ENCODE measurements at places on chromosomes 5 and 9.

DNA sequence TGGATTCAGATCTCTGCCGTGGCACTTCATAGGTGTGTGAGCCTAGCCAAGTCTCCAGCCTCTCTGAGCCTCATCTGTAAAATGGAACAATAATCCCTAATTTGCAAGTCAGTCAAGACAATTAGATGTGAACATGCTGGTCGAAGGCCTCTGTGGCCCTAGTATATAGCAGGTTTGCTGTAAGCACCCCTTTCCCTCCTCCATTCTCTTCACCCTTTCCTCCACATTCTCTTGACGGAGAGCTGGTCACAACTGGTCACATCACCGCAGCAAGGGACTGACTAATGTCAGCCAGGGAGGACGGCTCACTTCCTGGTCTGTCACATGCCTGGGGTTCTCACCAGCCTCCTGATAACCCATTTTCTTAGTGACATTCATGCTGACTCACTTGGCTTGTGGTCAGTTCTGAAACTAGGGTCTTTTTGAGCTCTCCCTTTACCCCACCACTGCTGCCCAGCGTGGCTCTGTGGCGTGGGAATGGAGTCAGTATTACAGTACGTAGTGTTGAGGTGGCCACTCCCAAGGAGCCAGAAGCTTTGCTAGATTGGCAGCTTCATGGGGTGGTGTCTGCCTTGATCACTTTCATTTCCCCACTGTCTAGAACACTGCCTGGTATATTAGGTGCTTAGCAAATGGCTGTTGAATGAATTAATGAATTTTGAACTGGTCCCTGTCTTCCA lies 47.8 kb downstream of the ERGIC1 start:
- DNase-seq: no peak

DNA sequence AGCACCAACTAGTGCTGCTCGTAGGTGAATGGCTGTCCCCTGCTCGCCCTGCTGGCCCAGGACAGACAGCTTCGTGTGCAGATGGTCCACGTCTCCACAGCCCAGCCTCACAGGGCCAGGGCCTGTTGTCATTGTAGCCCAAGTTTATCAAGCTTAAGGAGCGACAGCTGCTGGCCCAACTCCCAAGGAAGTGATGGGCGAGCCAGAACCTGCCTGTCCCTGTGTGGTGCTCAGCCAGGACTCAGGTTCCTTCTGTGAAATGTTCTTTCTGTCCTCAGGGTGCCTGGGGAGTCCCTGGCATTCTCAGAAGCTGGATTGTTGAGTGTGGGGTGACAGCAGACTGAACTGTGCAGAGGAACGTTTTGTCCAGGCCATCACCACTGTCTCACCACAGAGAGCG lies 16.4 kb downstream of the TRIP13 start:
- no peak for DNase-seq

DNA sequence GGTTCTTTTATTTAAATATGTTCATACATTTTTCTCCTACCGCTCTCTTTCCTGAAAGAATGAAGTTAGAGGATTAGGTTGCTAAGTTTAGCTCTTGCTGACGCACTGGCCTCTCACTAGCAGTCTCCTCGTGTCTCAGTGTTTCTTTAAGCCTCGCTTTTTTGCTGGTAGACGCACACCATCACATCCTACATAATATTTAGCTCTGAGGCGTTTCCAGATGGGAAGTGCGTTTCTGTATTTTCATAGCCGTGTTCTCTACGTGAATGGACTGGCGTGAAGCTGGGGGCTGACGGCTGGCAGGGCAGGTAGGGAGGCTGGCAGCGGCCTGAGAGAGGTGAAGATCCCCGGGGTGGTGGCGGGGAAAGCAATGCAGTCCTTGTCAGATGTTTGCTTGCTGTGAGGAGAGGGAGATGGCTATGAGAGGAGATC lies 79.2 kb upstream of the SPRY4 start:
- no peak for DNase-seq

- no peak for DNase-seq
Observed at GRCh38 chr5:176517053-176517661, 20.0 kb downstream of the RNF44 start.

DNA sequence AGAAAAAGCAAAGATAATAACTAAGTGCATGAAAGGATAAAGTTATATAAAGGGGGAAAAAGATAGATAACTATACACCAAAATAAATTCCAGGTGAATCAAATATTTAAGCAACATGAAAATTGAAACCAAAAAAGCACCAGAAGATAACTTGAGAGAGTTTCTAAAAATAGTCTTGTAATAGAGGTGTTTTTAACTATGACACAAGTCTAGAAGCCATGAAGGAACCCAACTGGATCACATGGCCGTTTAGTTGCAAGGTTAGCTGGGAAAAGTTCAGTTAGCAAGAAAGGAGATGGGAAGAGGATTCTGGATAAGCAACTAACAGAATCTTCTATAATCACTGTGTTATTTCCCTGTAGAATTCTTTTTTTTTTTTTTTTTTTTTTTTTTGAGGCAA lies 9.2 kb upstream of the RASA1 start:
- no peak for DNase-seq

- no peak for DNase-seq
Observed at GRCh38 chr5:53023969-53024368, 34.8 kb downstream of the ITGA2 start.

DNA sequence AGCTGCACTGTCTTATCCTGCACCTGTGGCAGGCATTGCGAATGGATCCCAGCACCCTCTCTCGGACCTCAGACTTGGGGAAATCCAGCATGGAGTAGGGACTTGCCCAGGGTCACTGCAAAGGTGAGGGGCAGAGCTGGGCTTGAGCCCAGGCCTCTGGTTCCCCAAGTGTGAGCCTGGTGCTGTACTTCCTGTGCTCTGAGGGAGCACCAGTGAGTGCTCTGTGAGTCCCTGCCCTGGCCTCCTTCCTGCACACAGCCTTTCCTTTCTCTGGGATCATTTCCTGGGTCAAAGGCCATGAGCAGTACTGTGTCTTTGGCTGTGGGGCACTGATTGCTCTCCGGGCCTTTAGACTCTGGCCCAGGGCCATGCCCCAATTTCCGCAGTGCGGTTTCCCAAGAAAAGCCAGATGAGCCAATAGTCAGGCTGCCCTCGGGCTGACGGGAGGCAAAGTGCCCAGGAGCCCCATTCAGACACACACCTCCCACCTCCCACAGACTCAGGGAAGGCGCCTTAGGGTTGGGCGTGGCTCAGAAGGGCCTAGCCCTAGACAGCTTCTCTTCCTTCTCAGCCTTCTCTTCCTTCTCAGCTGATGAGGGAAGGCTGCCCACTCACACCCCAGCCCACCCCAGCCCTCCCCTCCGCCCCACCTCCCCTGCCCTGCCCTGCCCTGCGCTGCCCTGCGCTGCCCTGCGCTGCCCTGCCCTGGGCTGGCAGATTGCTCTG lies 23.3 kb upstream of the TRIM14 start:
- DNase-seq: no peak

GRCh38 chr9:70506159-70506558 lies 91.7 kb upstream of the KLF9 start:
- no peak for DNase-seq

GRCh38 chr9:97852001-97852398 lies 1.0 kb upstream of the FOXE1 start:
- no peak for DNase-seq

GRCh38 chr5:78537821-78538220 lies 110.8 kb downstream of the LHFPL2 start:
- no peak for DNase-seq

DNA sequence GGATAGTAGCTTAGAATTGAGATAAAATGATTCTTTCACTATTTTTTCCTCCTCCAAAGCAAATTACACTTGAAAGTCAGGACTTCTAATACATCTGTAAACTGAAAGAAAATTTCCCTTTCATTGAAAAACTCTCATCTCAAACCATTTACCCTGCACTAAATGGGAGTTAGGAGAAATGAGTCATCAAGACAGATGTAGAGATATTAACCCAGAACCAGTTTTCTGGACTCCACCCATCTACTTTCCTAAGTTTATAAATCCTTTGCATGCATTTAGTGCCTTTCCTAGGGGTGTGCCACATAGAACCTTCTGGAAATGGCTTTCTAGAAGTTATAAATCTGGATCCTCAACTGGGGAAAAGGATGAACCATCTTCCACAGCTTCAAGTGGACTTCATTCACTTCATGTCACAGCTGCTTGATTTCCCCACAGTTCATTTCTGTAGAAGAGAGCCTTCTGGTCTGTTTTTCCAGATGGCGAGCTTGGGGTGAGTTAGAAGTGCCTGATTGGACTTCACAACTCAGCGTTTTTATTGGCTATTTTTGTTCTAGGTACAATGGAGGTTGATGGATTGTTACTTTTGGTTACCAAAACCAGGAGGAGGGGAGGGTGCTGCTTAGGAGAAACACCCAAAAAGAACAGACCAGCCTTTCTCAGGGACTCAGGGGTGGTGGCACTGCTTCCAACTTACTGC lies 72.5 kb upstream of the GPR151 start:
- DNase-seq: no peak

DNA sequence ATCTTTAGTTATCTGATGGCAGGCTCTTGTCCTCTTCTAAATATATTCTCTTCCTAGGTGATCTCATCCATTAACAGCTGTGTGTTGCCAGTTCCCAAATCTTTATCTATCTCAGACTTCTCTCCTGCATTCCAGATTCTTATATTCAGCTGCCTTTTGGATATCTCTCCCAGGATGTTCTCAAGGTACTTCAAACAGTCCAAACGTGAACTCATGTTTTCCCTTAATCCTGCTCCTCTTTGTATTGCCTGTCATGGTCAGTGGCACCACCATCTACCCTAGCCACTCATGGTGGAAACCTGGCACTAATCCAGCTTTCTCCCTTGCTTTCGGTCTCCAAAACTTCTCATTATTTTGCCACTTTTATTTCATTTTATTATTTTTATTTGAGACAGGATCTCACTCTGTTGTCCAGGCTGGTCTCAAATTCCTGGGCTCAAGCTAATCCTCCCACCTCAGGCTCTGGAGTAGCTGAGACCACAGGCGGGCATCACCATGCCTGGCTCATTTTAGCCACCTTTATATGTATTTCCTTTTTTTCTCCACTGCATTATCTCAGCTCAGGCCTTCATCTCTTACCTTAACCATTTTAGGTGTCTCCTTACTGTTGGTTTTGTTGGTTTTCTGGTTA lies 3.8 kb downstream of the ZFYVE16 start:
- no peak for DNase-seq

DNA sequence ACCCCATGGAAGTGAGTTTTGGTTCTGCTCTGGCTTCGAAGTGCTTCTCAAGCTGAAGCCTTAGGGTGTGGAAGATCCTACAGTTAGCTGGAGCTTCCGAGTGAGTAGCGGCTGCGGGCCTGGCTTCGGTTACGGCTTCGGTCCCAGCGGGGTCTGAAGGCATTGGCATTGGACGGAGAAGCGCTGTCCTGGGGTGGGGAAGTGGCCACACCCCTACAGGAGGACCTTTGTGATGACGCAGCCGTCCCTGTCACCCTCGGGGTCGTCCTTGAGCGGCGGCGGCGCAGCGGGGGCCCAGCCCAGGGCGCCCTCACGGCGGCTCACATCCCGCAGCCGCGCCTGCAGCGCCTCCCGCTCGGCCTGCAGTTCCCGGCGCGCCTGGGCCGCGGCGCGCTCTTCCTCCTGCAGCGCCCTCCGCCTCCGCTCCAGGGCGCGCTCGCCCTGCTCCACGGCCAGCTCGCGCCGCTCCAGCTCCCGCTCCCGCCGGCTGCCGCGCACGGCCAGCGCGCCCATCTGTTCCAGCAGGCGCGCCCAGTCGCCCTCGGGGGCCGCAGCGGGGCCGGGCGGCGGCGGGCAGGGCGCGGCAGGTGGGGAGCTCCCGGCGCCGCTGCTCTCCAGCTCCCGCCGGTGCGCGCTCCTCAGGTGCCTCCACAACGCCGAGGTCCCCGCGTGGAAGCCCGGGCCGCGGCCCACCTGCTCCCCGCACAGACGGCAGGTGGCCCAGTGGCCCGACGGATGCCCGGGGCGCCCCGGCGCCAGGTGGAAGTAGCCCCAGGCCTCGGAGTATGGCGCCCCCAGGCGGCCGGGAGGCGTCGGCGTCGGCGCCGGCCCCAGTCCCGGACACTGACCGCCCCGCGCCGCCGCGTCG lies 9.9 kb downstream of the ZBED3 start:
- no peak for DNase-seq

GRCh38 chr5:5314166-5314565 lies 108.3 kb upstream of the ICE1 start:
- DNase-seq: no peak

DNA sequence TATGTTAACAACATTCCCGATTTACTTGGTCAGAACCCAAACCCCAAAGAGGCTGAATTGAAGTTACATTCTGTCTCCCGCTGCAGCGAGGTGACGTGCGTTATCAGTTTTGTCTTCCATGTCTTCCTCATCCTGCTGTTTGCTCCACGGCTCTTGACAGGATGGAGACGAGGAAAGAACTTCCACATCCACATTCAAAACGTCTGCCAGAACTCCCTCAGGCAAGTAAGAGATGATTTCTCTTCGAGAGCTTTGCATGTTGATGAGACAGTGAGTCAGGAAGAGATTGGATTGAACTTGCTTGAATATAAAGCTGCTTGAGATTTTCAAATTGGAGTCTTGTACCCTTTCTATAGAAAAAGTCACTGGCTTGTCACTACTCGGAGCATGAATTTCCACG lies 242.6 kb downstream of the AUH start:
- DNase-seq: no peak

GRCh38 chr9:70479880-70480291 lies 65.4 kb upstream of the KLF9 start:
- DNase-seq: no peak

DNA sequence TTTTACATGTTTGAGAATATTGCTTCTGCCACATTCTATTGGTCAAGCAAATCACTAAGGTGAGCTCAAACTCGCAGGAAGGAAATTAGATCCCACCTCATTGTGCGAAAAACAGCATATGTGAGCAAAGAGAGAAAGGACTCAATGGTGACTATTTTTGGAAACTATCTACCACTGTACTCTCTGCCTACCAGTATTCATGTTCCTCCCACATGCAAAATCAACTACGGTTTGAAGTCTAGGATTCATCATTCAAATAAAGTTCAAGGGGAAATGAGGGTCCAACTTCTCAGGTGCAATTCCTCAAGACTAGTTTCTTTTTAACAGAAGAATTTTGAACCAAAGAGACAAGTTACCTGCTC lies 60.6 kb downstream of the FAM174A start:
- DNase-seq: no peak

DNA sequence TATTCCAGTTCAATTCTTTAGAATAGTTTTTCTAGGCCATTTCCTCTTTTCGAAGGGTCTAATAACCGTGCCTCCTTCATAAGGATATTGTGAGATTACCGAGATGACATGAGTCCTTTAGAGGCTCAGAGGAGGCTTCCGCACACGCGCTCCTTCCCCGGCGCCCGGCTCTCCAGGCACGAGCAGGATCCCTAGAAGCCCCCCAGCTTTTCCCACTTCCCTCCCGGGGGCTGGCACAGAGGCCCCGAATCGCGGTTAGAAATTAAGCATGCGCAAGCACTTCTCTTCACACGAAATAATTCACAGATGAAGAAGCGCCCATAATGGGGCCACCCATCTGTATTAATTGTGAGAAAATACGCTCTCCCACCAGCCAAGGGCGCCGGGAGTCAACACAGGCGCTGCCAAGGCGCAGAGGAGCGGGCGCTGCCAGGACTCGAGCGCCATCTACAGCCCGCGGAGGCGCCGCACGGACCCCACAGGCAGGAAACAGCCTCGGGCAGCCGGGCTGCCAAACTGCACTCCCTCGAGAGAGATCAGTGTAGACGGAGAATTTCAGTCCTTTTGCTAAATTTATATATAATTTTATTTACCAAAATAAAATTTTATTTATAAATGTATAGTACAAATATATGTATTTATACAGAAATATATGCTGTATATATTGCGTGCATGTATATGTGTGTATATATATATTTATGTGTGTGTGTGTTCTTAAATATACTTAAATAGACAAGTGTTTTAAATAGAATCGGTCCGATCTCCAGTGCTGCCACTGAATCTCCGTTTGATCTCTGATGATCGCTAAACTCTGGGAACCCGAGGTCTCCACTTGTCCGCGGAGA lies 258.1 kb upstream of the NFIL3 start:
- DNase-seq: peak; percentile 29

- no peak for DNase-seq
Observed at GRCh38 chr5:124124711-124125229, 612.8 kb downstream of the CSNK1G3 start.

Measured in stimulated activated CD8-positive, alpha-beta memory T cell treated with anti-CD3 and anti-CD28 coated beads, Interleukin-4, amount 100 ng/mL, for 1 hour (primary cell).